ENCODE measurements at places on chromosomes 3 and 15.
A peak's percentile ranks its signal among the peaks of the same experiment; 100 is the strongest.

DNA sequence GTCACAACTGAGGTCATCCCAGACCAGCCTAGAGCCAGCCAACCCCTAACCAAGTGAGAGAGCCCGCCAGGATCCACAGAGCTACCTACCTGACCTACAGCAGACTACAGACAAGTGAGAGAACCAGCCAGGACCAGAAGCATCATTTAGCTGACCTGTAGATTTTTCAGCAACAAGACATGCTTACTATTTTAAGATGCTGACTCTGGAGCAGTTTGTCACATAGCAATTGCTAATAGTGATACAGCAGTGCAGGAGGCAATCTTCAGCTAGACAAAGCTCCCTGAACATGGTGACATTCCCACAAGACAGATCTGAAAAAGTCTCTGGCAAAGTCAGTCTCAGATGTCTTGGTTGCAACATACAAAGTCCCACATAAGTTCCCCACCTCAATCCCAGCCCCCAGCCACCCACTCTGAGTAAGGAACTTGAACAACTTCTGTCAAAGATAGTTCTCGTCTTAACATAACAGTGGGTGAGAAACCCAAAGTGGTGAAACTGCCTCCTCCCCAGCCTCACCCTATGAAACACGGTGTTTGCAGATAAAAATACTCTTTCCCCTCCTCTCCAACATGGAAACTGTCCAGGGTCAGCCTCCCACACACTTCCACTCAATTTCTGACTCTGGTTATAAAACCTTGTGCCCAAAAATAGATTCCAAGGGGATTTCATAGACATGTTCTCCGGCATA, 120.3 kb upstream of the SLC6A11 start:
- no peak for DNase-seq

DNA sequence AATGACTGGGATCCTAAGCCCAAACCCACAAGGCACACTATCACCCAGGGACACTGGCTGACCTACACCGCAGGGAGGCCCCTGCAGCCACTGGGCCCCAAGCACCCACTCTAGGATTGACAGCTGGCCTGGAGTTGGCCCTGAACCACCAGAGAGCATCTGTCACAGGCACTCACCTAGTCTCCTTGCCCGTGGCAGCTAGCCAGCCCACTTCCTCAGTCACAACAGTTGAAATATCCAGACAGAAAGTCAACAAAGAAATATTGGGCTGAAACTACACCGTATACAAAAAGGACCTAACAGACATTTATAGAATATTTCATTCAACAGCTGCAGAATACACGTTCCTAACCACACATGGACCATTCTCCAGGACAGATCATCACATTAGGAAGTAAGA, 5.2 kb upstream of the SPINK8 start:
- DNase-seq, result no peak

GRCh38 chr15:51114437-51115119, 19.9 kb upstream of the TNFAIP8L3 start:
- DNase-seq, result no peak

DNA sequence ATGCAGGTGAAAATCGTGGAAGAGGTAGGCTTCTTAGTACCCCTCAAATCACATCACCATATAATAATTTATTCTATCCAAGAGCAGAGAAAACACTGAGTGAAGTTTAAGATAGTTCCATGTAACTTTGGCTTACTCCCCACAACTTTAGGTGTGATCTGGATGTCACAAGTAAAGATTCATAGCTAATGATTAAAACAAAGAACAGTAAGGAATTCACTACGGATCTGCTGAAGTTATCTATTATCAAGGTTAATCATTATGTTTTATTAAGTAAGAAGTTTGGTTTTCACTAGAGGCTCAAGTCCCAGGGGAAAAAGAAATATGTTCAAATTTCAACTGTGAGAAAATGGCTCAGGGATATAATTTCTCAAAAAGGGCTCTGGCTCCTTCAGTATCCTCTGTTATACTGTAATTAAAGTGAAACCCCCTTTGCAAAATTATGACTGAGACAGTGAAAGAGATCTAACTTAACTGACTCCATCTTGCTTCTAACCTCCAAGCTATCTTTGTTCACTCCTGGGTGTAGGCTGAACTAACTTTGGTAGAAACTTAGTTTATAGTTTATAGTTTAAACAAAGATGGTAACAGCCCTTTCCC, 17.1 kb downstream of the CD80 start:
- DNase-seq, result no peak

- peak; percentile 4 for DNase-seq
These were observed 216.8 kb downstream of the VGLL3 start for GRCh38 chr3:86774082-86774691.

DNA sequence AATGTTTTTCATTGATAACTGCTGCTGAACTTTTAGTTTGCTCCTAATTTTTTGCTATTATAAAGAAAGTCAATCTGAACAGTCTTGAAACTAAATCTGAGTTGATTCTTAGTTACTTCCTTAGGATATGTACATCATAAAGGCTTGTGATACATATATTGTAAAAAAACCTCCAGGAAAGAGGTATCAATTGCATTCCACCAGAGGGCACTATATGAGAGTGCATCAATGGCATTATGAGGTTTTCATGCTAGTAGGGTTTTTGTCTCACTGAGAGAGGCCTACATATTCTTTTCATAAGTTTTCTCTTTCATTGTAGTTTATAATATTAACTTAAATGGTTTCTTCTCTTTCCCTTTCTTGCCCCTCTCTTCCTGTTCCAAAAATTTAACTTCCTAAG, 46.9 kb downstream of the PIK3R4 start:
- DNase-seq, result peak; percentile 16

DNA sequence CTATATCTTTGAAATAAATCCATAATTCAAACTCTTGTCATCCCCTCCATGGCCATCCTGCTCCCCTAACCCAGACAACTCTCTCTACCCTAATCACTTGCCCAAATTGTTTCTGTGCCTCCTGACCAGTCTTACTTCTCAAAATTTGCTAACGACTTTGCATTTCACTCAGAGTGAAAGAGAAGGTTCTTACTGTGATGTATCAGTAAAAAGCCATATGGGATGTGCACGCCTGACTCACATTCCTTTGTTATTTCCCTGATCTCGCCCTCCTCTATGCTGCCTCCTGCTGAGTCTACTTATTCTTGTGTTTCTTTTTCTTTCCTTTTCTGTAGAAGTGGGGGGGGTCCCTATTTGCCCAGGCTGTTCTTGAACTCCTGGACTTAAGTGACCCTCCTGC, 487.2 kb upstream of the FRG2C start:
- DNase-seq, result no peak

- DNase-seq, result no peak
These were observed 67.0 kb upstream of the ARHGEF3 start for GRCh38 chr3:56868706-56869105.

GRCh38 chr3:17052363-17052762, 167.6 kb downstream of the PLCL2 start:
- no peak for DNase-seq

- DNase-seq, result no peak
These were observed 1.2 kb upstream of the ABHD17C start for GRCh38 chr15:80693682-80694610.

GRCh38 chr3:43872301-43872700, 181.6 kb downstream of the ABHD5 start:
- no peak for DNase-seq

DNA sequence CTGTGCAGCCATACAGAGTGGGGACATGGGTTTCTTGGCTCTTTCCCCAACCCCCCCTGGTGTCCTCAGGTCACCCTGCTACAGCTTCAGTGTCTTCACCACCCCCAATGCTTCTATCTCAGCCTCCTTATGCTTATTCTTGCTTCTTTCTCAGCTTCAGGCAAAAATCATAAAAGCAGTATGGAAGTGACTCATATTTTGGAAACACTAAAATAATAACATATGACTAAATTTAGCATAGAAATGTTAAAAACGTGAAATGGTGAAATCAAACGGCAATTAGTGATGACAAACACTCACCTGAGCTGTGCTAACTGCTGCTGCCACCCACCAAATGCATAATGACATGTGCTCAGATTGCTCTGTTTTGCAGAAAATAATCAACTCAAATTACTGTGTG, 475.2 kb upstream of the EPHA3 start:
- DNase-seq, result no peak

- no peak for DNase-seq
These were observed 128.3 kb downstream of the SV2B start for GRCh38 chr15:91228383-91228782.

GRCh38 chr3:10815487-10815886, 541 bp upstream of the SLC6A11 start:
- DNase-seq, result no peak

DNA sequence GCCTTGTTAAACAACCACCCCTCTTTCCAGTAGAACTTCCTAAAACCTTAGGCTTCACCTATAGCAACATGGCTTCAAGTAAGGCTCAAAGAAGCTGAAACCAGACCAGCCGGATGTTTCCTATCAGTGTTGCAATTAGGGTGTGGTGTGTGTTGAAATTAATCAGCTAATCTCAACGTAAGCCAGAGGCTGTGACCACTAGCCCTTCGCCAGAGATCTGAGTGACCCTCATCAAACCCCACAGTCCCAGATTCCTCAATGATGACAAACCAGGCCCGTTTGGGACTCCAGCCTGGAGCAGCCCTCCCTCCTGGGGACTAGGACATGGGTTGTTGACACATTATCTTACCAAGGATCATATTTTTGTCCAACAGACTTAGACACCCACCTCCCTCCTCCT, 27.3 kb downstream of the CYP11A1 start:
- no peak for DNase-seq

DNA sequence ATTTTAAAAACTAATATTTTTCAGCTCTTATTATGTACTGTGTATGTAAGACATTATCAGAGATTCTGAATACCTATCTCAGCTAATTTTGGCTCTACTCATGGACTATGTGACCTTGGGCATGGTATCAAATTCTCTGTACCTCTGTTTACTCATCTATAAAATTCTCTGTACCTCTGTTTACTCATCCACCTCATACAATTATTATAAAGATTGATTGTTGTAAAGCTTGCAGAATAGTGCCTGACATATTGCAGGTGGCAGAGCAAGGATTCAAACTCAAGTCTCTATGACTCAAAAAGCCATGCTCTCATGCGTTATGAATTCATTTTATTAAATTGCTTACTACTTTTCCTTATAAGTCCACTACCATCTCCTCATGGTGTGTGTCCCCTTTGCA, 151.9 kb upstream of the ARL6 start:
- DNase-seq, result no peak

DNA sequence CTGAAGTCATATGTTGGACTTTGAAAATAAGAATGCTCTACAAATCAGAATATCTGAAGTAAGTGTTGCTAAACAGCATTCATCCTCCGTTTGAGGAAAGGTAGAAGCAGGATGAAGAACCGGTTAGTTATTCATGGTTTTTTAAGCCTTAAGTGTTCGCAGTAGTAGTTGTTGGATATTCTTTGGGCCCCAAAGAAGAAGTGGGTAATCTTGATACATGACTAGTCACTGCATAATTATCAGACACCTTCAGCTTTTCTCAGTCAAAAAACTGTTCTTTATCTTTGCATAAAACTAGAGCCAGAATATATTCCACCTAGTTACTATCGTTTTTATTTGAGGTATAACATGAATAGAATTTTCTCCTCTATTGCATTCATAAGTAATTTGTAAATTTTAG, 13.8 kb downstream of the RAB5A start:
- no peak for DNase-seq

- DNase-seq, result no peak
These were observed 33.6 kb upstream of the MTMR10 start for GRCh38 chr15:31024979-31025378.

DNA sequence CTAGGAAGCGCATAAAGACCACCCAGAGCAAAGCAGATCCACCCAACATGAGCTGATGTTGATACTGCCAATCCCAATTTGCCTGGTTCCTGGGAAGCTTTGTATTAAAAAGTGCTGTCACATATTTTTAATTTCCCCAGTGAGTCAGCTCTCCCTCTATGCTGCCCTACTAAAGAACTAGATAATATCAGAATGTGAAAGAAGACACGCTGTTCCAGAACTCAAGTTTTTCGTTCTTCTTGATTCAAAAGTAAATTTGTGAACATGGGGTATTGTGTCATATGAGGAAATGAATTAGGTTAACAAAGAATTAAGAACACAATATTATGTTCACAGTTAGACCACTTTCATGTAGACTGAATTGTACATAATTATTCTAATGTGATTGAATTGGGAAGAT, 734.2 kb upstream of the ALCAM start:
- no peak for DNase-seq

DNA sequence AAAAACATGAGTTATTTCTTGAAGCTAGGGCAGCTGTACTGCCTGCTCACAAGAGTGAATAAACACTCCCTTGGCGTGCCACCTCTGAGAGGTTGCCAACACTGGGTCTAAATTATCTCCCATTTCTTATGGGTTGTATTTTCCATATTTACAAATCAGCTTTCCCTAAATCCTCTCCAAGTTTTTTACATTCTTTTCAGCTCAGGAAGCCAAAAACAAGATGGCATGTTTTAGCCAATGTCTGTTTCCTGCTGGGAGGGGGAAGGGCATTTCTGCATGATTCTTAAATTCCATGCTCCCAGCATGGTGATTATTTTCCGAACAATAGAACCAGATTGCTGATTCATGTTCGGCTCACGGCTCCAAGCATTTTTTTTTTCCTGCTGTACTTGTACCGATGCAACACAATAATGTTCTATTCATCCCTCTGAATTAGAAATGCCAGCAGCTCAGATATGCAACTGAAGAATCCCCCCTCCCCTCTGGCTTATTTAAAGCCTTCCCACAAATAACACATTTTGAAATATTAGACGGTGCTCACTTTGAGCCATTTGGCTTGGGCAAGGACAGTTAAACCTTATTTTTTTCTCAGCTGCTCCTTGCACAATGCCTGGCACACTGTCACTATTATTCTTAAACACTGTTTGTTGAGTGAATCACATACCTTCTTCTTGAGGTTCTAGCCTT, 252.5 kb downstream of the THRB start:
- peak; percentile 49 for DNase-seq

DNA sequence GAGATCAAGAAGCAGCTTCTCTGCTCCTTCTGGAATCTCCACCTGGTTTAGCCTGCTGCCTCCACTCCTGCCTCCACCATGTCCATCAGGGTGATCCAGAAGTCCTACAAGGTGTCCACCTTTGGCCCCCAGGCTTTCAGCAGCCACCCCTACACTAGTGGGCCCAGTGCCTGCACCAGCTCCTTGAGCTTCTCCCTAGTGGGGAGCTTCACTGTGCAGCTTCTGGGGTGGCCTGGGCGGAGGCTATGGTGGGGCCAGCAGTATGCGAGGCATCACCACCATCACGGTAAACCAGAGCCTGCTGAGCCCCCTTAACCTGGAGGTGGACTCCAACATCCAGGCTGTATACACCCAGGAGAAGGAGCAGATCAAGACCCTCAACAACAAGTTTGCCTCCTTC, 2.4 kb upstream of the KPNA4 start:
- DNase-seq, result no peak

- no peak for DNase-seq
These were observed 784 bp upstream of the CISH start for GRCh38 chr3:50612234-50612882.

- DNase-seq, result peak; percentile 96
These were observed 618.1 kb downstream of the PYDC2 start for GRCh38 chr3:192079098-192079497.

Measured in COR-L47 (cell line).